ENCODE measurements at places on chromosomes 2 and 18. TPM values are rescaled to one million over a fixed set of nuclear protein-coding genes. Genes with fewer than 3 reads are reported as not detected.

GRCh38 chr2:176165370-176166050, 8.4 kb downstream of the HOXD3 start:
- no peak for DNase-seq

GRCh38 chr2:8544171-8544785, 137.6 kb upstream of the ID2 start:
- DNase-seq = no peak

DNA sequence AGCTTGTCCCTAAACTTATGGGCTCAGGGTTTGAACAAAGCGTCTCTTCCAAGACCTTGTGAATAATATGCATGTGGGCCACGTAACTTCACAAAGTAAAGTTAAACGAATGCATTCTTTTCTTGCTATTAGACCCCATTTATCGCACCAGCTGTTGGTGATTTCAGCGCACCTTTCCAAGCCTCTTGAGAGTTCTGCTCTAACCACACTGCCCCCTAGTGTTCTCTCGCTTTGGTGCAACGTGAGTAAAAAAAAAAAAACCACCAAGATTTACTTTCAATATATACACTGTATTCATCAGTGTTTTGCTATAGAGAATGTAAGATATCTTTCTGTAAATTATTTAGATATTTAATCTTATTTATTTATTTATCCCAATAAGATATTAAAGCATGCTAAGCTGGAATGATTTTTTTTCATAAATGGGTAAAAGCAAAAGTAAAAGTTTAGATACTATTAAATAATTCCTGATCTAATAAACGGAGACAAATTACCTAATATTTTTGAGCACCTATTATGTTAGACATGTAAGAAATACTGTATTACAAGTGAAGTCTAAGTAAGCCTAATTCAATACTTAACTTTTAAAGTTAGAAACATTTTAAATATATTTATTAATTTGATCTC, 459.5 kb downstream of the DLGAP1 start:
- DNase-seq = peak; percentile 62

DNA sequence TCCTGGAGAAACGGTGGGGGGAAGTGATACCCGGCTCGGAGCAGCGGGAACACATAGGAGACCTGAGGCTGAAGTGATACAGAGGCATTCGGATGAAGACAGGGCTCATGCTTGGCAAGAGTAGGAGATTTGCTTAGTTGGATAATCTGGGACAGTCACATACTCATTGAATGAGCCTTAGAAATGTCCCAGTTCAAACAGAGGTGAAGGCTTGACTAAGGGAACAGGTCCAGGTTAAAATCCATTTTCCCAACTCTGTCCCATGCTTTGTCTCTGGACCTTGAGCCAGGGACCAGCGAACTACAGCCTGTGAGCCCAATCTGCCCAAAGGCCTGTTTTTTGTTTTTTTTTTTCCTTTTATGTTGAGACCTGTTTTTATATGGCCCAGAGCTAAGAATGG, 1.3 kb downstream of the UGT1A6 start:
- DNase-seq = no peak

DNA sequence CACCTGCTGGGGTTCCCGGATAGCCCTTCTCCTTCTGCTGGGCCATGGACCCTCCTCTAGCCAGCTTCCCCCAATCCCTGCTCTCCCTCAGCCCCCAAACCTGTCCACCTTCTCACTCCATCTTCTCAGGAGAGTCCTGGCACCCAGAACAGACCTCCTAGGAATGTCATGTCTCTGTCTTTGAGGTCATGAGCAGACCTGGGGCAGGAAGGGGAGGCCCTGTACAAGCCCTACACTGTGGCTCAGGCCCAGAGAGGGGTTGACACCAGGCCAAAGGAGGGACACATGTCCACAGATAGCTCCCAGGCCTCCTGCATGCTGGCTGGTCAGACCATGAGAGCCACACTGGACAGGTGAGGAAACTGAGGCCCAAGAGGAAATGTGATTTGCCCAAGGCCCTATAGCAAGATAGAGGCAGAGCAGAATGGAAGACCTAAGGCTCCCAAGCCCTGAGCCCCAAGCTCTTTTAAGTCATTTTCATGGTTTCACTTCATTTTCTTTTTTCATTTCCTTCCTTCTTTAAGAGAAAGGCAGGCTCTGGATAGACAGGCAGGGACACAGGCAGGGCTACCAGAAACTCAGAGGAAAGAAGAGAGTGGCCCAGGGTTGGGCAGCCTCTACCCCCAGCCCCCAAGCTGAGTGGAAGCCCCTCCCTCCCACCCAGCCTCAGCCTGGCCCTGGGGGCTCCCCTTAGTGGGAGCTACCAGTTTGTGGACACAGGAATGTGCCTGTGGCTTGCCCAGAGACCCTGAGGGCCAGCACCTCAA, 159.7 kb downstream of the SMAD7 start:
- DNase-seq = no peak

DNA sequence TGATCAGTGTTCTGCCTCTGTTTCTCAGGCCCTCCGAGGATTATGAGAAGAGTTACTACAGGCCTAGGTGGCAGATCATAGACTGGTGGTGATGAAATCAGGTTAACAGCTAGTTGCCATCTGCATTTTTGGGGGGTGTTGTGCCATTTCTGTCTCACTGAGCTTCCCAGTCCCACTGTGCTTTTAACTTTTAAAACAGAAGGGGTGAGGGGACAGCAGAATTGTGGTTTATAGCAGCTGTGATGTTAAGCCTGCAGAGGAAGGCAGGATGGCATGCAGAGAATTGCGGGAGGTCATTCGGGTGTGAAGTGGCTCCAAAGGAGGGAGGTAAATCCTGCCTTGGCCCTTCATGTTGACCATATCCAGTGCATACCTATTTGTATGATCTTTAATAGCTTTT, 5.0 kb downstream of the CAB39 start:
- DNase-seq = no peak

DNA sequence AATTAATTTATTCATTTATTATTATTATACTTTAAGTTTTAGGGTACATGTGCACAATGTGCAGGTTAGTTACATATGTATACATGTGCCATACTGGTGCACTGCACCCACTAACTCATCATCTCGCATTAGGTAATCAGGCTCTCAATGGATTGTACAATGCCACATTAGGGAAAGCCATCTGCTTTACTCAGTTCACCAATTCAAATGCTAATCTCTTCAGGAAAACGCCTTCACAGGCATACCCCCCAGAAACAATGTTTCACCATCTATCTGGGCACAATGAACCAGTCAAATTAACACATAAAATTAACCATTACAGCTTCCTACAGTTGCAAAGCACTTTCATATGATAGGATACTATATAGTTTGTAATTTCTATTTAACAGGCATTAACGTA, 84.8 kb upstream of the DNAJC10 start:
- no peak for DNase-seq

DNA sequence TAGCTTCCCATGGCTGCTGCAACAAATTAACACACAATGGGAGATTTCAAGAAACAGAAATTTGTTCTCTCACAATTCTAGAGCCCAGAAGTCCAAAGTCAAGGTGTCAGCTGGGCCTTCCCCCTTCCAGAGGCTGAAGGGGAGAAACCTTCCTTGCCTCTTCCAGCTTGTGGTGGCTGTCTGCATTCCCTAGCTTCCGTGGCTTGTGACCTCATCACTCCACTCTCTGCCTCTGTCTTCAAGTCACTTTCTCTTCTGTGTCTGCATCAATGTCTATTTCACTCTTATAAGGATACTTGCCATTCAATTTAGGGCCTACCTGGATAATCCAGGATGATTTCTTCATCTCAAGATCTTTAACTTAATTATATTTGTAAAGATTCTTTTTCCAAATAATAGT, 16.8 kb upstream of the SRBD1 start:
- DNase-seq = no peak

GRCh38 chr2:132518302-132518701, 101.7 kb downstream of the GPR39 start:
- DNase-seq = no peak

GRCh38 chr2:39615675-39616074, 50.0 kb upstream of the TMEM178A start:
- DNase-seq = no peak

DNA sequence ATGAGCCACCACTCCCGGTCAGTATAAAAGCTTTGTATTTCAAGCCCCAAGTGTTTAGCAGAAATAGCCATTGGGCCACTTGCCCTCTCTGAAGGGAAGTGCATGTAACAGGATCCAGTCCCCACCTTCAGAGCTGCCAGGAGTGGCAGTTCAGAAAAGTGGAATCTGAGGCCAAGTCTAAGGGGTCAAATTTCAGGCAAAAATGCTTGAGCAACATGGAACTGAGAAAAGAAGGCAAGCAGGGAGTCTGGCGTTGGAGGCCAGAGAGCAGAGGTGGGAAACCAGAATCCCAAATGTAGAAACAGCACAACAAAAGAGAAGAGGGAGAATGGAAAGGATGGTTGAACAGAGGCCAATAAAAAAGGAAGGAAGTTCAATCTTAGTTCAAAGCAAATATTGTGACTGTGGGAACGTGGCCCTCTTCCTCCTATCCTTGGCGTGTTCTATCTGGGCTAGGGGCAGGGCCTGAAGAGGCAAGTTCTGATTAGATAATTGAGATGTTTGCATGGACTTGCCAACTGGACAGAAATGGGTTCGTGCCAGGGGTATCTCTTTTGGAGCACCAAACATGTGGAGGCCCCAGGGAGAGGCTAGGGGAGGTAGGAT, 102.2 kb downstream of the AP1S3 start:
- DNase-seq = no peak

DNA sequence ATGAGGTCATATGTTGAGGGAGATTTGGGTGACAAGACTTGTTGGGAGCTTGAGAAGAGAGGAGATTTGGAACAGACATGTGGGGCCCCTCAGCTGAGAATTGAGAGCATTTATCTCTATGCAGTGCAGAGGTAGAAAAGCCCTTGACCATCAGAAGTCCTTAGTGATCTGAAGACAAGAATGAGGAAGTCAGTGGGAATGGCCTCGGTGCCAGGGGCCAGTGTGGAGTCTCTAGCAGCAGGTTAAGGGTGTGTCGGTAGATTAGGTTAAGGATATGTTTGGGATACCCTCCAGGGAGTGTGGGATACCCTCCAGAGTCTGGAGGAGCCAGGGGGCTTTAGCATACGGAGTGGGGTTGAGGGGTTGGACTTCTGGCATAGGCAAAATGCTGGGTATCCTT, 41.6 kb downstream of the FBXO48 start:
- no peak for DNase-seq

- no peak for DNase-seq
These were observed 166.8 kb downstream of the TWIST2 start for GRCh38 chr2:239014458-239015217.

- DNase-seq = no peak
These were observed 26.6 kb upstream of the MREG start for GRCh38 chr2:216039918-216040317.

GRCh38 chr18:3526421-3527354, 76.7 kb downstream of the TGIF1 start:
- peak; percentile 83 for DNase-seq

GRCh38 chr18:63664571-63664970, 2.9 kb upstream of the SERPINB3 start:
- no peak for DNase-seq

- peak; percentile 2 for DNase-seq
These were observed 47.8 kb upstream of the RNF103 start for GRCh38 chr2:86671337-86671981.

DNA sequence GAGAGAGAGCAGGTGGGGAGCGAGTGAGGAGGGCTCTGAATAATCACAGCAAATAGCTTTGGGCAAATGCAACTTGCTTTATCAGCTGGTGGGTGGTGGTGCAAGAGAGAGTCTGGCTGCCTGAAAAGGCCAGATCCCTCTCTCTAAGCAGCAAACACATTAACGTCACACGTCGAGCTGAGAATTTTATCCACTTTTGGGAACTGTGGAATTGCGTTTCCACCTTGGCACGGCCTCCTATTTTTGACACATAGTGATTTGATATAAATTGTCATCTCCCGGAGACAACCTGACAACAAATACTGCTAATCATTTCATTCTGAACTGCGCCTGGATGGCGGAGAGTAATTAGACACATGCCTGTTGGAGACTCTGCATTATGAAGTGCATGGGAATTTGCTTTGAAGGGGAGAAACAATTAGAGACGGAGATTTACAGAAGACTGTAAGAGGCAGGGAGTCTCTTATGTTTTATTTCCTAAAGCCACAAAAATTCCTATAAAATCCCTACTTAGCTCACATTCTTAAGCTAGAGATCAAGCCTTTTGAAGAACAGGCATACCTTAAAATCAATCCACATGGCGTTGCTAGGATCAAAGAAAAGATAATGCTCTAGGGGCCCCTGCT, 634.1 kb downstream of the TDRD15 start:
- no peak for DNase-seq

- no peak for DNase-seq
These were observed 117.3 kb downstream of the MIB1 start for GRCh38 chr18:21857871-21858270.

- DNase-seq = no peak
These were observed 70.0 kb downstream of the SLC25A12 start for GRCh38 chr2:171824086-171824485.

GRCh38 chr2:235606004-235606715, 112.3 kb downstream of the AGAP1 start:
- DNase-seq = no peak

- DNase-seq = no peak
These were observed 157.6 kb downstream of the HAUS1 start for GRCh38 chr18:46261799-46262198.

DNA sequence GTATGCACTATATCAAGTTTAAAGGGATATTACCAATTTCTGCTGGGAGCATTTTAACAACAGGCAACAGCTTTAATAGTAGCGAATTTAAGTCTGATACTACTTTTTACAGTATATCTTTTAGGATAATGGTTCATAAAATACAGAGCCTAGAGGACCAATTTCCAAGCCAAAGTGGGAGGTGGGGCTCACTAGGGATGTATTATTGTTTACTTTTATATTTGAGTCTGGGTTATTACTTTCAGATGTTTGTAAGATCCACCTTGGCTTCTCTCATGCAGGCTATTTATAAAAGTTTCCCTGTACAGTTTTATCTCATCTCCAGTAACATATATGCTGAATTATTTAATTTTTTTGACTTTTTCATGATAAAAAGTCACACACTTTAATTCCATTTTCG, 242.0 kb downstream of the CMPK2 start:
- peak; percentile 67 for DNase-seq

- no peak for DNase-seq
These were observed 619 bp upstream of the MSH6 start for GRCh38 chr2:47782381-47782670.

DNA sequence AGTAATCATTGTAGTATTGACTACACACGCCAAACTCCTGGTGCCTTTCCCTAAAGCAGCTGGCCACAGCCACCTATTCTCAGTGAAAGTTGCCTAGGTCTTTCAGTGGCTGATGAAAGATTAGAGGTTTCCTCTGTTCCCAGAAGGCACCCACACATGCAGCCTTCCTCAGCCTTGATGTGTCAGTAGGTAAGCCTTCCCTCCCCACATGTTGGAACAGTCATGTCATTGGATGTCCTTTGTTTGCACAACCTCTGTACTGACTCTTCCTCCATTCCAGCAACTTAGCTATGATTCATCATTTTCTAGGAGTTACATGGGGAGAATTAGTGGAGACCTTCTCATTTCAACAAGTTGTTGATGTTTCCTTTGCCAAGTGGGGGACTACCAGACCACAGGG, 630.8 kb upstream of the SLC39A10 start:
- no peak for DNase-seq

The STPG4 gene
- polyA plus RNA-seq = not detected

The PLCD4 gene
- polyA plus RNA-seq = 51.4 TPM

The EFR3B gene
- 5.5 TPM for polyA plus RNA-seq

The CRYBA2 gene
- polyA plus RNA-seq = not detected

The INO80D gene
- polyA plus RNA-seq = 7.2 TPM

The RAMP1 gene
- polyA plus RNA-seq = 48.4 TPM

The FAM161A gene
- polyA plus RNA-seq = 7.1 TPM

The BCL2 gene
- polyA plus RNA-seq = 17.1 TPM

The SOCS6 gene
- polyA plus RNA-seq = 16.8 TPM

The PRKAG3 gene
- 25.8 TPM for polyA plus RNA-seq

The ANKRD62 gene
- not detected for polyA plus RNA-seq

The KRTCAP3 gene
- 1.3 TPM for polyA plus RNA-seq

Measured in muscle of back (tissue), 13 donors.